Right lobe of liver (tissue), 6 donors: ENCODE measurements at places on chromosomes 2 and 18. TPM values are rescaled to one million over a fixed set of nuclear protein-coding genes. Genes with fewer than 3 reads are reported as not detected.

MAP3K19 gene
- not detected for total RNA-seq

IL36A gene
- total RNA-seq = not detected

SMAD7 gene
- total RNA-seq = 13.5 TPM

SERPINB4 gene
- total RNA-seq = not detected

CCDC85A gene
- total RNA-seq = 0.14 TPM

ZSWIM2 gene
- total RNA-seq = not detected

NIFK gene
- total RNA-seq = 31.5 TPM

C2orf66 gene
- not detected for total RNA-seq

C2orf78 gene
- total RNA-seq = not detected

UGT1A10 gene
- not detected for total RNA-seq

TWIST2 gene
- not detected for total RNA-seq
